ENCODE measurements at places on chromosomes 1 and 21.

DNA sequence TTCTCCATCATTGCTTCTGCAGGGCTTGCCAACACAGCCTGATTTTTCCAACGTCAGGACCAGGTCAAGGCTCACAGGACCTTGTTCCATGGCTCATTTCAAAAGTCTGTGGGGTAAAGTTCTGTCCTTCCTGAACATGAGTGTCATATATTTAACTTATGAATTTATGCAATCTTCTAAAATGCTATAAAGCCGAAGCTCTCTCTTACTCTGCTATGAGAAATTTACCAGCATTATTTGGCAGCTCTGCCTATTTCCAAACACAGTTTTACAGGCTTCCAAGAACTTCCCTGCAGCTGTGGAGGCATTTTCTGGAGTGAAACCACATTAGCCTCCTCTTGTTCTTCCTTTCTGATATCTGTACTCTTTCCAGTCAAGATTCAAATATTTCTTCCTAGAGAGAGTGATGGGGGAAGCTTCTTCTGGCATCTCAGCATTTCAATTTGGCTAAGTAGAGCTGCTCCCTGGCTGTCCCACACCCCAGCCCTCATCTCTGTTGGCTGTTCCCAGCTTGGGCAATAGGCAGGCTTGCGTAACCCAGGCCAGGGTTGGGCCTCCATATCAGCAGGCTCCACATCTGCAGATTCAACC is 15.6 kb upstream of the HMGCS2 start:
- no peak for DNase-seq

DNA sequence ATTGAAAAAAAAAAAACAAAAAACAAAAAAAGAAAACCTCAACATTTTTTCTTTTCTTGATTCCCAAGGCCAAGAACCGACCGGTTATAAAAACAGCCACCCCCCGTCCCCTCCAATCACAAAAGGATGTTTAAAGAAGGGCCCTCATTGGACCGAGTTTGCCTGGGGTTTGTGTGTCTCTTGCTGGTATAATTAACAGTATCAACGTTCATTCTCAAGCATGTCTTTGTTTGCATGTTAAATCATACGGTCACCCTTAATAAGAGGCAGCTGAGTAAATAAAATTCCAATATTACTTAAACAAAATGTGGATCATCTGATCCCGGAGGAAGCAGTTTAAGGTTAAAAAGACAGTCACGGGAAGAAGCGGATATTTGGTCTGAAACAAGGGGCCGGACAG is 201.1 kb downstream of the PRDM2 start:
- DNase-seq, result no peak

DNA sequence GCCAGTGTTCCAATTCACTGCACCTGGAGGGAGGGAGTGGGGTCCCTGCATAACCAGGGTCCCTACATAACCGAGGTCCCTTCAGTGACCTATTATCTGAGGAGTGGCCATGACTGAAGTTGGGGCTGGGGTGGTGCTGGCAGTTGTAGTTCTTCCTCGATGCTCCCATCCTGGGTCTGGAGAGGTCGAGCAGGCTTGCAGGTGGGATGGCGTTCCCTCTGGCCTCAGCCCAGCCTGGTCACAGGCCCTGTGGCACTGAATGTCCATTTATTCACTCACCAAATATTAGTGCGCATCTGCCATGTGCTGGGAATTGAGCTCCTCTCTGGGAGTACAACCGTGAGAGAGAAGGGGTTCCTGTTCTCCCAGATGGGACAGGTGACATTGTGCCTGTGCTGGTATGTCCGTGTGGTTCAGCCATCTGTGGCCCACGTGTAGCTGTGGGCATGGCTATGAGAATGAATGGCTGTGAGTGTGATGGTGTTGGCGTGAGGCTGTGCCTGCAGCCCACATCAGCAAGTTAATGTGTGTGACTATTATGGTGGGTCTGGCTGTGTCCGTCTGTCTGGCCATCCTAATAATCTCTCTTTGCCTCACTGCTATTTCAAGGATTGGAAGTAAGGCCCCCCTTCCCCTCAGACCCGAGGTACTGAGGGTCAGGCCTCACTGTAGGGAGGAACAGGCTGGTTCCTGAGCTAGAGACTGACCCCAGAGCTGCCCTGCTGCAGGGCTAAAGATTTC is 3.9 kb upstream of the SLC6A9 start:
- DNase-seq, result no peak

GRCh38 chr1:24295535-24295934 is 23.6 kb upstream of the GRHL3 start:
- no peak for DNase-seq

All from CD4-positive, alpha-beta T cell treated with Interleukin-15 for 1 hour (primary cell).